ENCODE measurements at places on chromosomes 2 and 18. TPM values are rescaled to one million over a fixed set of nuclear protein-coding genes. Genes with fewer than 3 reads are reported as not detected.

- no peak for DNase-seq
Observed at GRCh38 chr2:96142217-96143113, 2.8 kb downstream of the DUSP2 start.

GRCh38 chr2:40115894-40116293 is 336.0 kb downstream of the SLC8A1 start:
- DNase-seq, result no peak

GRCh38 chr2:167190053-167190452 is 301.8 kb downstream of the XIRP2 start:
- no peak for DNase-seq

DNA sequence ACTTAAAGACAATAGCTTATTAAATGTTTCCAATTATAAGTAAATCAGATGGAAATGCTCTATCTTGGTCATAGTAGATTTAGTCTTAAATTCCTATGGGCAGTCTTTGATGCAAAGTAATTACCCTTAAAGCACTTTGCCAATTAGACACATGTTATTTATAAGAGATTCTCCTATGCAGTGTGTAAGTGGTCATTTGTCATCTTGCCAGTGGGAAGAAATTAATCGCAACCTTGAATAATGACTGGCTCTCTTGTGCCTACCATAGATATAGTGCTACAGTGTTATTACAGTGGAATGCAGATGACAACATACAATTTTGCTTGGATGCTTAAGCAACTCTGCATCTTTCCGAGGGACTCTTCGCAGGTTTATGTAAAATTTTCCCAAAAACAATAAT is 311.0 kb upstream of the THUMPD2 start:
- DNase-seq, result no peak

DNA sequence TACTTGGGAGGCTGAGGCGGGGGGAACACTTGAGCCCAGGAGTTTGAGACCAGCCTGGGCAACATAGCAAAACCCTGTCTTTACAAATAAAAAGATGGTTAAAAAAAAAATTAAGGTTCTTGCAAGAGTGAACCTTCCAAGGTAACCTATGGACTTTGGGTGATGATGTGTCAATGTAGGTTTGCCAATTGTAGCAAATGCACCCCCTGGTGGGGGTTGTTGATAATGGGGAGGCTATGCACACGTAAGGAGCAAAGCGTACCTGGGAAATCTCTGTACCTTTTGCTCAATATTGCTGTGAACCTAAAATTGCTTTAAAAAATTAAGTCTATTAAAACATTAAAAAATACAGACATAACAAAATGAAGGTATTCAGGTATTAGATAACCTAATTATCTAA is 70.4 kb downstream of the CWC22 start:
- no peak for DNase-seq

Gene MC4R
- total RNA-seq, result 1.4 TPM

Gene CABYR
- 34.6 TPM for total RNA-seq

GRCh38 chr2:11987151-11987550 is 240.7 kb downstream of the LPIN1 start:
- no peak for DNase-seq

DNA sequence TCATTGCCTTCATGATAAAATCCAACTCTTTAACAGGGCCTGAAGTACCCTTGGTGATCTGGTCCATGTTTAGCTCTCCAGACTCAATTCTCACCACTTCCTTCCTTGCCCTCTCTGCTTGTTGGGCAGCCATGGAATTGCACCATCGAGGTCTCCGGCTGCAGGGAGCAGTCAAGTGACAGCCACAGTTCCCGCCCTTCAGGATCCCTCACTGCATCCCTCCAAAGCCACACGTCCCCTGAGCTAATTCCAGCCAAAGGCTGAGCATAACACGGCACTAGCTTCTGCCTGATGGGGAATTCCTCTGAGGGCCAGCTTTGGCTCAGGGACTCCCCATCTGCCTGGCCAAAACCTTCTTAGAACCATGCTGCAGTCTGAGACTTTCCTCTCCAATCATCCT is 47.4 kb upstream of the SLC1A4 start:
- no peak for DNase-seq

GRCh38 chr2:146986161-146986560 is 858.7 kb upstream of the ACVR2A start:
- no peak for DNase-seq

Gene POTEC
- total RNA-seq, result not detected

Gene CRACDL
- 2.3 TPM for total RNA-seq

Gene STAT1
- total RNA-seq, result 29.8 TPM

- DNase-seq, result no peak
Observed at GRCh38 chr18:31268985-31269406, 49.0 kb upstream of the DSG1 start.

GRCh38 chr2:36562973-36563532 is 34.9 kb downstream of the FEZ2 start:
- DNase-seq, result no peak

DNA sequence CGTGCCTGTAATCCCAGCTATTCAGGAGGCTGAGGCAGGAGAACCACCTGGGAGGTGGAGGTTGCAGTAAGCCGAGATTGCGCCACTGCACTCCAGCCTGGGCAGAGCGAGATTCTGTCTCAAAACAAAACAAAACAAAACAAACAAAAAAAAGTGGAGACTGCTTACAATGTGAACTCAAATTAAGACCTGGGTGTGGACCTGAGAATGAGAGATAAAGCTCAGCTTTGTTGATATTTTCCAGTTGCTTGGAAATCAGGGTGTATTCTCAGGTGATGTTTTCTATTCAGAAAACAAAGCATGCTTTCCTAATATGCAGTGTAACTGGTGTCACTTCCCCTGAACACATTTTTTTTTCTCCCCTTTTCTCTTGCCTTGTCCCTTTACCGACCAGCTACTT is 5.3 kb upstream of the CERS6 start:
- DNase-seq, result no peak

DNA sequence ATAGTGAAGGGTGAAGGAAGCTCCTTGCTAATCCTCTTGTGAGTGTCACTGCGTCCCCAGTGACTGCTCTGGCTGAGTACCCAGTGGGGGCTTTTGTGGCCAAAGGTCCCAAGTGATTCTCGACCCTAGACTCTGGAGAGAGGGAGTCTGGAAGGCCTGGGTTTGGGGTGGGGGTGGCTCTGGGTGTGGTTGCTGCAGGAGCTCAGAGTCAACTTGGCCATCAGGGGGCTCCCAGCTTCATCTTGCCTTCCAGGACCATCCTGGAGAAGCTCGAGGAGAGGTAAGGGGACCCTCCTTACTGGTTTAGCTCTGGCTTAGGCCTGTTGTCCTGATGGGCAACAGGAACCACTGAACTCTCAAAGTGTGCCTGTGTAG is 592 bp downstream of the PSD4 start:
- no peak for DNase-seq

DNA sequence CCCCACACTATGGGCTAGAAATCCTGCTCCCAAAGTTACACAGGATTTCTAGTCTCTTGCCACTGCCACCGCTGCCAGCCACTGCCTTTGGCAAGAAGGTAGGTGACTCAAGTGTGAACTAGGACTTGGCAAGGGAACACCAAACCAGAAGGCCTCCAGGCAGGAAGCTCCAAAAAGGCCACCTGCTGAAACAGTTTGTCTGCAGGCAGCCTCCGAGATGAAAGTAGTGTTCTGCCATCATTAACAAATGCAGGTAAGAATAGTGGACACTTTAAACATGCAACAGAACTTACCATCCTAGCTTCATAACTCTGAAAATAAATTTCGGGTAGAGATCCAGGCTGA is 3.9 kb downstream of the ANKRD44 start:
- DNase-seq, result peak; percentile 75

Gene FHOD3
- 51.2 TPM for total RNA-seq

Gene SRSF7
- total RNA-seq, result 133 TPM

- no peak for DNase-seq
Observed at GRCh38 chr2:164560902-164561301, 60.4 kb downstream of the GRB14 start.

DNA sequence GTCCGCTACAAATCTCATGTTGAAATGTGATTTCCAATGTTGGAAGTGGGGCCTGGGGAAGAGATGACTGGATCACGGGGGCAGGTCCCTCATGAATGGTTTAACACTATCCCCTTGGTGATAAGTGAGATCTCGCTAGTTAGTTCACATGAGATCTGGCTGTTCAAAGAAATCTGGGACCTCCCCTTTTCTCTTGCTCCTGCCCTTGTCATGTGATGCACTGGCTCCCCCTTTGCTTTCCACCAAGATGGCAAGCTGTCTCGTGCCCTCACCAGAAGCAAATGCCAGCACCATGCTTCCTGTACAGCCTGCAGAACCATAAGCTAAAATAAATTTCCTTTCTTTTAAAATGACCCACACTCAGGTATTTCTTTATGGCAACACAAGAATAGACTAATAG is 57.3 kb upstream of the C2orf15 start:
- DNase-seq, result no peak

Gene SPEG
- total RNA-seq, result 14.2 TPM

Gene AQP12A
- not detected for total RNA-seq

Gene TEKT4
- total RNA-seq, result 0.31 TPM

DNA sequence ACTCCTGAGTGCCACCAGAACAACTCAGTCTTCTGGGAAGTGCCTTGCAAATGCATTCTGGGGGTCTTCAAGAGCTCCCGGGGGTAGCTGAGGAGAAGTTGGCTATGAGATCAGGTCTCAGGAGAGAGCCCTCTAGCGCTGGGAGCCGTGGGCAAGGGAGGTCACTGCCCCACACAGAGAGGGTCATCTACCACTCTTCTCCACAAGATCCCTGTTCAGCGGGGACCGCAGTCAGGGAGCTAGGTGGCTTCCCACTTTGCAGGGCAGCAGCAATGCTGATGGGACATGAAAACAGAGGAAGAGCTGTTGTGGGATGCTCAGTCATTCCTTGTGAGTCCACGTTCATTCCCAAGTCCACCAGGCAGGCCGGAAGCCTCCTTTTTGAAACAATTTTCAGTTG is 66.6 kb downstream of the ACKR3 start:
- DNase-seq, result no peak

Gene GRHL1
- 4.1 TPM for total RNA-seq

DNA sequence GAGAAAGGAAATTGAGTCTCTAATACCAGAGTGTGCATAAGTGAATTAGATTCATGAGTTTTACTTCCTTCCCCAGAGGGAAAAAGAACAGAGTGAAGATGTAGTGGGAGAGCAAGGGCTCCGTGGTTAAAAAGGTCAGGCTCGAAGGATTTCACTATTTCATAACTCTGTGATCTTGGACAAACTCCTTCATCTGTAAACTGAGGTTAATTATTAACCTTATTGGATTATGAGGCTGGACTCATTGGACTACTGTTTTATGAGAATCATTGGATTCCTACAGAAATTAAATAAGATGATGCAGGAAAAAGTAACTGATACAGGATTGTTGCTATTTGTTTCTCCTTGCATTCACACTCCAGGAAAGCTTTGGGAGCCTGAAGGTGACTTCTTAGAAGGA is 45.0 kb downstream of the SRD5A2 start:
- no peak for DNase-seq

GRCh38 chr2:161134547-161135518 is 25.4 kb upstream of the TANK start:
- no peak for DNase-seq

- DNase-seq, result no peak
Observed at GRCh38 chr2:112834396-112835037, 2.1 kb downstream of the IL1B start.

GRCh38 chr2:216827073-216827720 is 32.7 kb downstream of the TNP1 start:
- no peak for DNase-seq

DNA sequence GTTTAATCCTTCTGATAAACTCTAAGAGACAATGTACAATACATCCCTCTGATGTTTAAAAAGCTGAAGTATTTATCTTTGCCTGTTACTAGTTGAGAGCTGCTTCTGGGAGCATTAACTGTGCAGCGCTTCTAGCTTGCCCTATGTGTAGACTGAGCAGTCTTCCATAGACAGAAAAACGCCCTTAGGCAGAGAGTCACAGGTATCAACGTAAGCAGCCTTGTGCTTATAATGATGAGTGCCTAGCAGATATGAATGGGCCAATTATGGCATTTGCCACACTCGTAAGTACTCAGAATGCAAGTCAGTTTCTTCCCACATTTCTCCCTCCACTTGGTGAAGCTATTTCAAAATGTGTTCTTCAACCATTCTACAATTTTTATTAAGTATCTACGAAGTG is 731.1 kb upstream of the SLC8A1 start:
- DNase-seq, result no peak

DNA sequence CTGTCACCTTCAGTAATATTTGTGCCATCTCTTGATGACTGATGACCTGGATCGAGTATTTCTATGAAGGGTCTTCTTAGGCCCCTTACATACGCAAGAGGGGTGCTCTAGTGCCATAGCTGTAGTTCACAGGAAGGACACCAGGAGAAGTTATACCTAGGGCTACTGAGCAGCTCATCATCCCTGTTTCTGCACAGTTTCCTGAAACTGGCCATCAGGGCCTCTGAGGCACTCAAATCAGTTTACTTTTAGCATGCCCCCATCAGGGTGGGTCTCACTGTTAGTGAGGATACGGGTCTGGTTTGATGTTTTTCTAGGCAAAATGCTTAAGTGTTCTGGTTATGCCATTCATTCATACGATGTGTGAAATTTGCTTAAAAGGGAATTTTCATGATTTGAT is 20.0 kb upstream of the FBLN7 start:
- DNase-seq, result no peak

- DNase-seq, result no peak
Observed at GRCh38 chr2:196607073-196607472, 32.4 kb upstream of the CCDC150 start.

DNA sequence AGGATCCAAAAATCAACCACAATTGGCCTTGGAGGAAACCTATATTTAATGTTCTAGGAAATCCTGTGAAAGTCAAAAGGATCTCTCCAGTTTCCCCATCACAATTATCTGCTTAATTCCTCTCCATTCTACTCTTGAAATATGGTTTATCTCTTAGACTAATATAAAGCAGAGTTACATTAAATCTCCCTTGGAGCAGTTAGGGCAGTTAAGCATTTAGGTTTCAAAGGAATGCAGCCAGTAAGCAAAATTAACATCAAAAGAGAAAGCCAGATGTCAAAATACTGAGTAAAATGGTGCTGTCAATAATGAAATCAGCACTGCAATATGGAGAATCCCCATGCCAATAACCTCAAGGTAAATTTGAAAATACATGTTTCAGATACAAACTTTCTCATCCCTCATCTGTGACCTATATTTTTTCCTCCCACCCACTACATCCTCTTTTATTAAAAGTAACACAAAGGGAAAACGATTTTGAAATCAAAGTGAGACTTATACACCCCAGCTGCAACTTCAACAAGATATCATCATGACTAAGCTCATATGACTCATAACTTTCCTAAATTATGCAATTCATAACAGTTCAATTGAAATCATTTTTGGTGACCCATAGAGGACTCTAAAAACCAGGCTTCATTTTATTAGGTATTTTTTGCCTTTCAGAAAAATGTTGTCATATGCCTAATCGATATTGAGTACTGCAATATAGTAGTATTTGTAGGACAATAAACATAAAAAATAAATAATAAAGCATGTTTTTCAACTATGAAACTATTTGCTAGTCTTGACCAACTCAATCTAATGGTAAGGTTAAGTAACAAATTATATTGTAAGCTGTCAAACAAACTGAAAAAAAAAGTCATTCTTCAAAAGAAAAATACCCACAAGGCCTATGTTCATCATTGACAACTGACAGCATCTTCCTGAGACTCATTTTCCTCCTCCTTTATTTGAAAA is 3.1 kb downstream of the ADAM17 start:
- no peak for DNase-seq

GRCh38 chr18:42545825-42546224 is 569.7 kb downstream of the RIT2 start:
- DNase-seq, result no peak

Measured in occipital lobe (tissue), 3 donors.